Stimulated activated CD8-positive, alpha-beta memory T cell treated with anti-CD3 and anti-CD28 coated beads, Interleukin-4, amount 100 ng/mL, for 1 hour (primary cell): ENCODE measurements at places on chromosomes 1 and 21.

DNA sequence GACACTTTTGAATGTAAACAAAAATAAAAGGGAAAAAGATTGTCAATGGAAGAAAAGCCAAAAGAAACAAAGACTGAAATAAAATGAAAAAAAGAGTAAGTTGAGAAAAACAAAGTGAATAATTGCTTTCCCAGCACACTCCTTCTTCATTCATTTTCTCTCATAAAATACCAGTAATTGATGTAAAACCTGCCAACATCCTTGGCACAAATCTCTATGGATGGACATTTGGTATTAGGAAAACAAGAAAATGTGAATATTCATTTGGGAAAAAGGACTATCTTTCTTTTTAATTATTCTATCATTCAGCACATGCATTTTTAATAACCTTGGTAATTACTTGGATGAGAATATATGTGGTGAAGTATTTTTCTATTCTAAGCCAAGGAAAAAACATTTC lies 204.4 kb upstream of the TNR start:
- DNase-seq: no peak

DNA sequence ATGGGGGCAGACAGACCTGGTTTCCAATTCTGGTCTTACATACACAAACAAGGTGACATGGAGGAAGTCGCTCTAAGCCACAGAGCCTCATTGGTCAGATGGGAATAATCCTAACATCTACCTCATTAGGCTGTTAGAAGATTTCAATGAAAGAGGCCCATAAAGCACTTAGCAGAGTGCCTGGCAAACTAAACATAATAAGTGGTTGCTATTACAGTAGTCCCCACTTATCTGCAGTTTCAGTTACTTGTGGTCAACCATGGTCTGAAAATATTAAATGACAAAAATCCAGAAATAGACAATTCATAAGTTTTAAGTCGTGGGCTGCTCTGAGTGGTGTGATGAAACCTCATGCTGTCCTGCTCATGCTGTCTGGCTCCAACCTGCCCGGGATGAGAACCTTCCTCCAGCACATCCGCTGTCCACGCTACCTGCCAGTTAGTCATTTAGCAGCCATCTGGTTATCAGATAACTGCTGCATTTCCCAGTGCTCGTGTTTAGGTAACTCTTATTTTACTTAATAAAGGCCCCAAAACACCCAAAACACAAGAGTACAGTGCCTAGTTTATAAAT lies 112.3 kb downstream of the DDX20 start:
- DNase-seq: no peak

DNA sequence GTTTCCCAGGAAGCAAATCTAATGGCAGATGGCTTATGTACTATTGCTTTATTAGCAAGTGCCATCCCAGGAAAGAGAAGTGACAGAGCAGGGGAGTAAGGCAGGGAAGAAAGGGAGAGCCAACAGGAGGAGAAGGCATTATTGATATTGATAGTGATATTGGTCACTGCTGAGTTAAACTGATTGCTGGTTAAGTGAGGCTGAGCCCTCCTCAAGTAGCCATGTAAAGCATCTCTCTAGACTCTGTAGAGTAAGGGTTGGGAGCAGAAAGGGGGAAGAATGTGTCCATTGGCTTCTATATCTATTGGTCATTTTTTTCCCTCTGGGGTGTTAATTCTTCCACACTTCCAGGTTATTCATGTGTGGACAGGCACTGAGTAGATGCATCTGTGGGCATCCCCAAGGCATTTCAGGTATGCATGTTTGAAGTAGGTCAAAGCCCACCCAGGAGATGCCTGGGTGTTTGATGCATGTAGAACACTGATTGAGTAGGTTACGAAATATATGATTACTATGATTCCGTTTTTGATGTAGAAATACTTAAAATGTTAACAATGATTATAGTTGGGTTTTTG lies 290.5 kb upstream of the DPYD start:
- DNase-seq: no peak

DNA sequence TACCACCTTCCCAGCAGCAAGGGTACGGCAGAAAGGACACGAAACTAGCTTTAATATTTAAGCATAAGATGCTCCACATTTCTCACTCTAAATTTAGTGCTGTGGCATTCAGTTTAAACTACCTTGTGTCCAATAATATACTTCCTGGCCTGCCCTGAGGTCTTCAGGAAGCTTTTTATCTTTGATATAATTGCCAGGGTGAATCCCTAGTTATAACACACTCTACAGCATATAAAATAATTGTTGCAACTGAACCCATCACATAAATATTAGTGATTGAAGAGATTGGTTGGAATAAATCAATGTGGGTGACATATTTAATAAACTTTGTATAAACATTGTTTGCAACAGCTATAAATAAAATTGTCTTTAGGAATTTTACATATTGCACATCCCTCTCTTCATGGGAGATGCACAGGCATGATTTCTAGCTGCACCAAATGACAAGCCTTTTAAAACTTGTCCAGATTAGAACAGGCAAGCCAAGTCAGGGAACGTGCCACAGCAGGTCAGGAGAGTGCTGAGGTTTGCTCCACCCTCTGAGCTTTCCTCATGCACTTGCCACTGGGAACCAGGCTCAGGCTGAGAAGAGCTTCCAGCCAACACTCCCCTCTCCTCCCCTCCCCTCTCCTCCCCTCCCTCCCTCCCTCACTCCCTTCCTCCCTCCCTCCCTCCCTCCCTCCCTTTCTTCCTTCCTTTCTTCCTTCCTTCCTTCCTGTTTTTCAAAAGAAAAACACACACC lies 623.2 kb upstream of the PKN2 start:
- no peak for DNase-seq

DNA sequence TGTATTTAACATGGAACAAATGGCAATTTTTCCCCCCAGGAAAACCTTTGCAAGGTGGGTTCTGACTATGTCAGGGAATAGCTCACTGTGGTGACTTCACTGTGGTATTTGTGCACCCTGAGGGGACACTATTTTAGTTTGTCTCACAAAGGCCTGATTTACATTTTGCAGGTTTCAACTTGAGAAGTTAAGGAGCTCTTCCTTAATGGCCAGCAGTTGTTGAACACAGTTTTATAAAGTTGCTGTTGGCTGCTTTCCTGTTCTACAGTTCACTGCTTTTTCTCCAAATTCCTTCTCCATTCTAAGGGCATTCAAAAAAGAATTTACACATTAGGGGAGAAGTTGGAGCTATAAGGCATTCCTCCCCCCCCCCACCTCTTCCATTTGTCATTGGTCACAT lies 4.6 kb downstream of the LAMC1 start:
- no peak for DNase-seq

DNA sequence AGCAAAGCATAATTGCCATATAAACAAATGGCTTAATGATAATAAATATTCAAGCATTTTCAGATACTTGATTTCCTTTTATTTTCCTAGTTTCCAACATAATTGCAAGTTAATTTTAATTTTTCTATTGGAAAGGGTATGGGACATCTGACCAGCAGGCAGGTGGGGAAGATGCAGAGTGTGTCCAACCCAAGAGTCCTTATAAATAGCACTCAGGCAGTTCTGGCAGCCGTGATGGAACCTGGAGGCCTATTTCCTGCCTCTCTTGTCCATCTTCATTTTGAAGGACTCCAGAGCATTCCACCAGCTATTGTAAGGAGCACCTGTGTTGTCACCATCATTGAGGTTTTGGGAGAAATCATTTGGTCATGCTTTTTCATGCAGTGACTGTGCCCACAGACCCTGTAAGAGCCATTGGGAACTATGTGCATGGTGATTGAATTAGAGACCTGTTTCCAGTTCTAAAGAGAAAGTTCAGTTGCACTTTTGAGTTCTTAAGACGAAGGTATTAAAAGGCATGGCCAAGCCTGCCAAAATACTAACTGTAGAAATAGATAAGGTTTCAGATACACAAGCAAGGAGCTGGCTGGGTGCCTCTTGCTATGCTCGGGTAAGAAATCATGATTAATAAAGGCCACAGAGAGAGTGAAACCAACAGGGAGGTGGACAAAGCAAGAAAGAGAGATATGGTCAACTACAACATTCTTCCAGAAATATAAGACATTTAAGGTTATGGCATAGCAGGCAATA lies 92.3 kb downstream of the SPATA46 start:
- DNase-seq: no peak

GRCh38 chr1:85579622-85580021 lies 939 bp upstream of the CCN1 start:
- no peak for DNase-seq

GRCh38 chr1:145926686-145927062 lies 610 bp downstream of the RBM8A start:
- no peak for DNase-seq
